Natural killer cell treated with Interleukin-12 subunit alpha and Interleukin-12 subunit beta and Interleukin-15 and Interleukin-18, amount 100 ng/mL, for 72 hours (primary cell): ENCODE measurements at places on chromosomes 3 and 15. TPM values are rescaled to one million over a fixed set of nuclear protein-coding genes. Genes with fewer than 3 reads are reported as not detected.

The FBXW12 gene
- not detected for total RNA-seq

The TRH gene
- total RNA-seq: not detected

The THAP10 gene
- total RNA-seq: 0.19 TPM

The GUCA1C gene
- total RNA-seq: not detected

The ZMYND10 gene
- total RNA-seq: 0.95 TPM

The NRG4 gene
- 0.21 TPM for total RNA-seq

The C3orf80 gene
- not detected for total RNA-seq

The P2RY1 gene
- 1.2 TPM for total RNA-seq

The CHRNB4 gene
- total RNA-seq: not detected

The IVD gene
- 111 TPM for total RNA-seq

The PEX5L gene
- total RNA-seq: 1.1 TPM

The ITGA11 gene
- 0.17 TPM for total RNA-seq

The GPR160 gene
- 12.4 TPM for total RNA-seq

The ATP13A5 gene
- not detected for total RNA-seq

The SPRED1 gene
- 1.1 TPM for total RNA-seq

The PRSS50 gene
- total RNA-seq: not detected

The PCBP4 gene
- 7.9 TPM for total RNA-seq

The CLEC3B gene
- total RNA-seq: not detected

The SLC22A13 gene
- total RNA-seq: 1.8 TPM

The GAP43 gene
- total RNA-seq: 0.50 TPM

The EPB42 gene
- not detected for total RNA-seq

The PPP1R14D gene
- not detected for total RNA-seq

The KNG1 gene
- total RNA-seq: not detected

The ADCY5 gene
- not detected for total RNA-seq

The EIF5A2 gene
- 8.7 TPM for total RNA-seq

The DUOX2 gene
- total RNA-seq: 7.1 TPM

The SLITRK3 gene
- not detected for total RNA-seq

The SLC12A1 gene
- total RNA-seq: not detected

The POU1F1 gene
- total RNA-seq: not detected

The MCF2L2 gene
- total RNA-seq: 3.0 TPM

The QRICH1 gene
- total RNA-seq: 145 TPM

The HTD2 gene
- 6.7 TPM for total RNA-seq

The C3orf20 gene
- 0.93 TPM for total RNA-seq

The PARP15 gene
- 72.9 TPM for total RNA-seq

The IGSF10 gene
- not detected for total RNA-seq

The GRK7 gene
- total RNA-seq: not detected

The COPG1 gene
- total RNA-seq: 236 TPM

The PCOLCE2 gene
- not detected for total RNA-seq

The PLA2G4E gene
- not detected for total RNA-seq

The CYP8B1 gene
- total RNA-seq: 0.14 TPM

The CKMT1A gene
- not detected for total RNA-seq

The UBA7 gene
- 89.5 TPM for total RNA-seq
